Inflammatory macrophage (primary cell): ENCODE measurements at places on chromosomes 6 and 20.

- DNase-seq, result no peak
These were observed 31.7 kb upstream of the MAP3K4 start for GRCh38 chr6:160959726-160960435.

DNA sequence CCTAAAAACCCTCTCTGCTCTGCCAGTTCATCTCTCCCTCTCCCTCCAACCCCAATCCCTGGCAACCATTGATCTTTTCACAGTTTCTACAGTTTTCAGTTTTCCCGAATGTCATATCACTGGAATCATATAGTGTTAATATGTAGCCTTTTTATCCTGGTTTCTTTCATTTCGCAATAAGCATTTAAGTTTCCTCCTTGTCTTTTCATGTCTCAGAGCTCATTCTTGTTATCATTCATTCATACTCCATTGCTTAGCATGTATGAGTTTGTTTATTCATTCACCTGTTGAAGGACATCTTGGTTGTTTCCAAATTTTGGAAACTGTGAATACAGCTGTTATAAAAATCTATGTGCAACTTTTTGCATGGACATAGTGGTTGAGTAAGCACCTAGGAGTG lies 5.5 kb upstream of the PCMTD2 start:
- no peak for DNase-seq

GRCh38 chr20:15673206-15673605 lies 900.0 kb downstream of the KIF16B start:
- DNase-seq, result no peak

GRCh38 chr20:35284267-35284991 lies at the start of gene EIF6:
EIF6 (minus strand) TSS chr20:35284772; CDS start chr20:35284487, 285 bp downstream.
- peak; percentile 75 for DNase-seq

DNA sequence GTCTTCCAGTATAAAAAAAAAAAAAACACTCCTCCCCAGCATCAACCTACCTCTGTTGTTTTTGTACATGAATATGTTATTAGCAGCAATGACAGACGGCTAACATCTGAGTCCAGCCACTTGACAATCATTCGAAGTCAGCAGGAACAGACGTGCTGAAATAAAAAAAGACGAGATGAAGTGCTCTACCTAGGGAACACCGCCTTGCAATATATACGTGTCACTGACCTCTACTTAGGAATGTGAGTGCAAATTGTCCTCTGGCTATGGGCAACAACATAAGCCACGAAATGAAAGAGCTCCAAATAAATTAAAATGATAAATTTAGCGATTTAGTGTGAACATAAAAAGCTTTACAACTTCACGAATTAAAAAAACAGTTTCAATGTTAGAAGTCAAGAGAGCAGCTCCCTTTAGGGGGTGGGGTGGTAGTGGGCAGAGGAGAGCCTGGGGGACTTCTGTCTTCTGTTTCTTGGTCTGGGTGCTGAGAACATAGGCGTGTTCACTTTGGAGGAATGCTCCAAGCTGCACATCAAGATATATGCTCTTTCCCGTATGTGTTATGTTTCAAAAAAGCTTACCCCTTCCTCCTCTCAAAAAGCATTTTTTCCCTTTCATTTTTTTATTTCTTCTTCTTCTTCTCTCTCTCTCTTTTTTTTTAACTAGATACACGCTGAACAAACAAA lies 23.3 kb downstream of the EDN1 start:
- no peak for DNase-seq

GRCh38 chr6:148959008-148959407 lies 212.2 kb downstream of the UST start:
- DNase-seq, result no peak

DNA sequence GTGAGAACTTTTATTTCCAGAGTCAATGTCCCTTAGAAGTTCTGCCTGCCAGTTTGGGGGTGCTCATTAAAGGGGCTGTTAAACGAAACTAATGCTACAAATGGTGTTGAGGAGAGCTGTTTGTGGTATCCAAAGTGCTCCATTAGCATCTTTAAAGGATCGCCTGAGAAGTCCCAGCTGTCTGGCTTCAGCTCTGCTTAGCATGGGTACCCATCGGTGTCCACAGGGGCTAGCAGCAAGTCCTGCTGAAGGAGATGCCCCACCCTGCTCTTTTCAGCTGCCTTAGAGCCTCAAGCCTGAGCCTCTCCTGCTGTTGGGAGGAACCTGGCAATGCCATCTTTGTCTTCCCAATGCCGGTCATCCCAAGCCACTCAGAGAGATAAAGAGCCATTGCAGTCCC lies 111.1 kb downstream of the FOXO3 start:
- no peak for DNase-seq

DNA sequence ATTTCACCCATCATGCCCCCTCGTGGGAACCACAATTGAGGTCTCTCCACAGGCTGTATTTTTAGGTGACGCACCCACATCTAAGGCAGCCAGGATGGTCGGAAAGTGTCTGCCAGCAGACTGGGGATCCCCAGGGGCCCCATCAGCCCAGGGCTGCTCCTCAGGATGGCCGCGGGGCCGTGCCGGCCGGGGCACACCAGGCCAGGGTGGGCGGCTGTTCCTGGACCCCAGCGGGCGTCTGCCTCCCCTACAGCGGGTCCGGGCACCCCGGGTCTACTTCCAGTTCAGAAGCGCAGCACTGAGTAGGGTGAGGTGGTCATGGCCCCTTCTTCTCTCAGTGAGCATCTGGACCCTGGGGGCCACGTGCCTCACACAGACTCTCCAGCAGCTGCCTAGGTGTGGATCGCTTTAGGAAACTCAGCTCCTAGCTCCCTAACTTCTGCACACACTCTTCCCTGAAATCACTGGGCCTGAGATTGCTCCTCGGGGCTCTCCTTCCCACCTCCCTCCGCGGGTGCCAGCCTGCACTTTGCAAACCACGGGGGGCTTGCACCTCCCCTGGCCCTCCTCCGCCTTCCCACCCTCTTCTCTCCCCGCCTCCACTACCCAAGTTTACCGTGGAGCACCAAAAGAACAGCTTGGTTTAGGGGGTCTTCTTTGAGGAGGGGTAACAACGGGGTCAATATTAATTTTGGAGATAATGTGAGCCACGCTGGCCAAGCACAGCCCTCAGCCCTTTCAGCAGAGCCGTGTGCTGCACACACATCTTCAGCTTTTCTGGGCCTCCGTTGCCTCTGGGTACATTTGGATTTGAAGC lies 14.2 kb upstream of the FOXC1 start:
- no peak for DNase-seq

DNA sequence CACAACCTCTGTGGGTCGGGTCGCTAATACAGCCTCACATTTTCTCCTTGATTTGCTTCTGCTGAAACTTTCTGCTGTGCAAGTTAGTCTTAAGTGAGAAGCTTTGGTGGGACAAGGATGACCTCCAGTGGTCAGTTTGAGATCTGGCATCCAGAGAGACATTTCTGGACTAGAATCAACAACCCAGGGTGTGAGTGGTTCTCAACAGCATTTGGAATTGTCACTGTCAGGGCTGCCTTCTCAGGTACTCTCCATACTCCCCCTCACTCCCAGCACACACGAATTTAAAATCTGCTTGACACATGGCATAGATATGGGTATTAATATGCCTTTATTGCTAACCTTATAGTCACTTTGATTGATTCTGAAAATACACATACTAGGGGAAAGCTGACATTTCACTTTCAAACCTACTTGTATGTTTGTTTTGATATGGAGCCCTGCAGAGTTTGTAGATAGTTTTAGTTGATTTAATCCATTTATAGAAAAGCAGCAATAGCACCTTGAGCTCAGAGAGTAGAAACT lies 13.2 kb downstream of the OTOR start:
- peak; percentile 71 for DNase-seq

DNA sequence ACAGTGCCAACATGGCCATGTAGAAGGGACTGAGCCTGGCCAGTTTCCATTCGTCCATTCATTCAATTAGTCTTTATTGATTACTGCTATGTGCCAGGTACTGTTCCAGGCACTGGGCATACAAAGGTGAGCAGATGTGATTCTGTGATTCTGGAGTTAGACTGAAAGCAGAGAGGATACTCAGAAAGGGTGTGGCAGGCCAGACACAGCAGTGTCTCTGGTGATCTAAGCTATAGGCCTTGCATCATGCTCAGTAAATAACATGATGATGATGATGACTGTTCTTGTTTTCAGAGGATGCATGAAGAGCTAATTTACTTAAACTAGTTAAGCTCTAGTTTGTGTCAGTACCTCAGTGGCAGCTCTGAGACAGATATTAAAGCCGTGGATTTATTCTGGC lies 31.4 kb upstream of the FUCA2 start:
- DNase-seq, result peak; percentile 34

DNA sequence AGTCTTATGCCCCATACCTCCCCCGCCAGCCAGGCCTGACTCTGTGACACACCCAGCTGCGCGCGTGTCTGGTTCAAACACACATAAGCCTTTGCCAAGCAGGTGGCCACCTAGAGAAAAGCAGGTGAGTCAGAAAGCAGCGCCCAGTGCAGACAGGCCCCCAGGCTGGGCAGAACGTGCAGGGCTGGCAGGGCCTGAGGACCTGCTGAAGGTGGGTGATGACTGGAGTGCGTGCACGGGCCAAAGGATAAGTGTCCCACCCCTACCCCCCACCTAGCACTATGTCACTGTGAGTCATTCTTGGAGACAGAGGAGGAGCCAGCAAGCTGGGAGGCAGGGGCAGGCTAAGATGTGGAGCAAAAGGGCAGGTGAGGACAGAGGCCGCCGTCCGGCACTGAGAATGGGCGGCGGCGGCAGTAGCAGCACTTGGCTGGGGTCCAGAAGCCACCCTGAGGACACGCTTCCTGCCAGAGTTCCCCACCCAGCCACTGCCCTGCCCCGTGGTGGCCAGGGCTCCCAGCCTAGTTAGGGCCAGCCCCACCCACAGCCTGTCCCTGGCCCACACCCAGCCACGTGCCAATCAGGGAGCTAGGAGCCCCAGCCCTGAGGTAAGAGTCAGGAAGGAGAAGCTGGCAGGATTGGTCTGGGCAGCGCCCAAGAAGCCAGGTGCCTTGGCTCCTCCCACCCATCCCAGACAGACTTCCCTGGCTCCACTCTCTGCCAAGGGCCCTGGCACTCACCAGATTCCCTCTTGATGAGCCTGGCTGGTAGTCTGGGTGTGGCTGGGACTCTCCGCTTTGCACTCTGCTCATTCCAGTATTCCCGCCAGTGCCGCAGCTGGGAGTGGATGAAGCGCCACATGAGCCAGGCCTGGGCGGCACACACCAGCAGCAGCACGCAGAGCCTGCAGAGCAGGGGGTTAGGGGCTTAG lies 72.7 kb downstream of the TRAM2 start:
- DNase-seq, result peak; percentile 85

GRCh38 chr20:8066662-8067061 lies 47.1 kb upstream of the TMX4 start:
- DNase-seq, result no peak

DNA sequence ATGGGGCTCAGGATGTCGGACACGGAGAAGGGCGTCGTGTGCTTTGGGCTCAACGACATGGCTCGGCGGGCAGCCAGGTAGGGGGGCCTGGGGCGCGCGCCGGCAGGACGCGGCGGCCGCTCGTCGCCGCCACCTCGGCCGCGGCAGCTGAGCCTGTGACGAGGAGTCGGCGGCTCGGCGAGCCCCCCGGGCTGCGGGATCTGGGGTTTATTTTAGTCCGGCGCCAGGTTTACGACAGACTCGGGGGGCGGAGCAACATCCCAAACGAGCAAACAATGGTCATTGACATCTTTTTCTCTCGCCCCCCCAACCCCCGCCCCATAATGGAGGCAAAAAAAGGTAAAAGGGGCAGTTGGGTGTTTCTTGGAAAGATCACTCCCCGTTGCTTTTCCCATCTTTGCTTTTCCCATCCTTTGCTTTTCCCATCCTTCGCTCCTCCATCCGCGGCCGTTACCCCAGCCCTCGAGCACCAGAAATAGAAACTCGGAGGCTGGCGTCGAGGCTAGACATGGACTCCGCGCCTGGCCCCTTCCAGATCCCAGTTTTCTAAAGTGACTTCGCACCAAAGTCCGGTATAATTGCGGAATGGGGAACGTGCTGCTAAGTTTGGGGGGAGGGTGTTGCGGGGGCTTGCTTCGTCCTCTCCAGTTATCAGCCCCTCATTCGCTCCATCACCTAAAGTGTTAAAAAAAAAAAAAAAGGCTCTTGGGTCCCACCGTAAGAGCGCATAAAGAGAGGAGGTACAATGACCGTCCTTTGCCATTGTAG lies at the start of gene NKX2-4:
NKX2-4 (minus strand) TSS at position 186 of the 768 bp plus-strand sequence; CDS start at position 59, 127 bp downstream.
- no peak for DNase-seq

GRCh38 chr6:110392727-110393126 lies 22.6 kb downstream of the DDO start:
- DNase-seq, result no peak

- no peak for DNase-seq
These were observed 448.7 kb downstream of the PREX1 start for GRCh38 chr20:48378976-48379675.

- no peak for DNase-seq
These were observed 444.3 kb downstream of the BCKDHB start for GRCh38 chr6:80550748-80551147.

DNA sequence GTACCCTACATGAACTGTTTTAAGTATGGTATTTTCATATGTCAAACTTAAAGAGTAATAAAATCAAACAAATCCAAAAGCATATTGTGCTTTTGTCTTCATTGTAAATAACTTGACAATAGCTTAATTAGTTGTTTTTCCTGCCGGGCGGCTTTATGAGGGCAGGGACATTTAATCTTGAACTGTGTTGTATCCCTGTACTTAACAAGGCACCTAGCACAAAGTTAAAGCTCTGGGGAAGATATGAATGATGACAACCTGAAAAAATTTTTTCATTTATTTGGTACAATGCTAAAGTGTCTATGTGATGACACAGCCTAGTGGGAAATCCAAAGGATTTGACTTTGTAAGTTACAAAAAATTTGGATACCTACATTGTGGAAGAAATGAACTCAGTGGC lies 502 bp upstream of the HACE1 start:
- no peak for DNase-seq

DNA sequence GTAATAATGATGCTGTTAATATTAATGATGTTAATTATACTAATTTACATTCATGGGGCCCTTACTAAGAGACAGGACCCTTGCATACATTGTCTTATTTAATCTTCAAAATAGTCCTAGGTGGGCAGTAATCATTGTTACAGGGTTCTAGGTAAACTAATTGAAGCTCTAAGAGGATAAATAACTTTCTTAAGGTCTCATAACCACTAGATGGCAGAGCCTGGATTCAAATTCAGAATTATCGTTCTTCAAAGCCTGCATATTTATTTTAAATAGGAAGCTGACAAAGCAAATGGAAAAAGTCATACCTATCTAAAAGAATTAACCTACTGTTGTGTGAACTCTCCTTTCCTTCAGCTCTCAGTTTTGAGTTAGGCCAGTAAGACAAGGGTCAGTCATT lies 23.5 kb downstream of the PTCHD4 start:
- no peak for DNase-seq

DNA sequence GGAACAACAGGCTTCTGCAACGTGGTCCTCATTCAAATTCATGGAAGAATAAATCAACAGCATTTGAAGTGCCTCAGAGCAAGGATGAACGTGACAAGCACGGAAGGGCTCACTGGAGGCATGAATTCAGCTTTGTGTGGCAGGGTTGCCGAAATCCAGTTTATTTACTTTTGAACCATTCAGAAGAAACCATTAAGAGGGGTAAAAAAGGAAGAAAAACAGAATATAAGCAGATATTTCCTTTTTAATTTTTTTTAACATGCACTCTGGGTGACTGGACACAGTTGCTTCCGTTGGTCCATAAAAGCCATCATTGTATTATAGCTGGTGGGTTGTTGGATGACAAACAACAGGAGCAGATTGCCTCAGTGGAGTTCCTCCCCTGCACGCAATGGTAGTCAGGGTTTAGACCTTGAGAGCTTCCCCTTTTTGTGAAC lies 17.3 kb upstream of the SNRPB2 start:
- DNase-seq, result peak; percentile 36

- DNase-seq, result no peak
These were observed 98.0 kb downstream of the SNAP25 start for GRCh38 chr20:10316582-10316981.
